Epithelial cell of esophagus (primary cell): ENCODE measurements at places on chromosomes 2 and 18.

GRCh38 chr18:63707816-63708215, 5.1 kb downstream of the SERPINB11 start:
- no peak for DNase-seq

- DNase-seq: no peak
Observed at GRCh38 chr2:24792542-24792873, 683 bp downstream of the PTRHD1 start.

- DNase-seq: peak; percentile 89
Observed at GRCh38 chr2:83665894-83666293, 793.2 kb downstream of the SUCLG1 start.

- peak; percentile 37 for DNase-seq
Observed at GRCh38 chr2:70258532-70258875, 567 bp downstream of the PCYOX1 start.

DNA sequence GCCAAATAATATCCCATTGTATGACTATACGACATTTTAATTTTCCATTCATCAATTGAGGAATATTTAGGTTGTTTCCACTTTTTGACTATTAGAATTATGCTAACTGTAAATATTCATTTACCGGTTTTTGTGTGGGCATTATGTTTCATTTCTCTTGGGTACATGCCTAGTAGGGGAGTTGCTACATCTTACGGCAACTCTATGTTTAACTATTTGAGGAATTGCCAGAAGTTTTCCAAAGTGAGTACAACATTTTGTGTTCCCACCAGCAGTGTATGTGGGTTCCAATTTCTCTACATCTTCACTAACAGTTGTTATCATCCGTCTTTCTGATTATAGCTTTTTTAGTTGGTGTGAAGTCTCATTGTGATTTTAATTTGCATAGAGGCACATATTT, 1.6 kb upstream of the KDSR start:
- DNase-seq: no peak

DNA sequence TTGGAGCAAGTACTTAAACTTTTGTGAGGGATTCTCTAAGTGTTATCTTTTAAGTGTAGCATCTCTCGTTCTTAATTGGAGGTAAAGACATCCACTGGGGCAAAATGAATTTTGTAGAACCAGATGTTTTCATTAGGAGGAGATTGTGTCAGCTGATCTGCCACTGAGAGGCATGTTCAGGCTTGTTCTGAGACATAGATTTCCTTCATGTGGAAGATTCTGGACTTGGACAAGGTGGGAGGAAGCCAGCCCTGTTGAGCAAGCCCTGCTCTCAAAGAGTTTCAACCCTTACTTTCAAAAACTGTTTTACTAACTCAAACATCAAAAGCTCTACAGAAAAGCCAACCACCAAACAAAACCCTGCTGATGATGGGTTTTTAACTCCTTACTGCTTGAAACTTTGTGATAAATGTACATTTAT, 6.5 kb downstream of the MAP4K4 start:
- peak; percentile 86 for DNase-seq
